Activated naive CD8-positive, alpha-beta T cell treated with anti-CD3 and anti-CD28 coated beads, Interleukin-2, amount 50 U/mL, for 24 hours (primary cell): ENCODE measurements at places on chromosomes 16 and 17.

DNA sequence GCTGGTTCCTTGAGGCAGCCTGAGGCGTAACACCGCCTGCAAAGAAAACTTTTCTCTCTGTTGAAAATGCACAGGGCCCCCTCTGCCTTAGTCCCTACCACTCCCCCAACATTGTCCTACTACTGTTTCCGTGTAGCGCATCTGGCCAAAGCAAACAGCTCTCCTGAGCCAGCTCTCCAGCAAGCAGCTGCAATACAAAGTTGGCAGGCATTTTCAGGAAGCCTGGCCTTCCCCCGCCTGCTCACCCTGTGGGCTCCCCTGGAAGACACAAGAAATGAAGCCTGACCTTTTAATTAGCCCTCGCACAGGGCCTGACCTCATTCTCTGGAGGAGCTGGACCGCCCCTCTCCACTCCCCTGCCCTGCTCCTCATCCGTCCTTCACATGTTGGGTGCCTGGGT lies 66.7 kb downstream of the SOX9 start:
- no peak for DNase-seq

DNA sequence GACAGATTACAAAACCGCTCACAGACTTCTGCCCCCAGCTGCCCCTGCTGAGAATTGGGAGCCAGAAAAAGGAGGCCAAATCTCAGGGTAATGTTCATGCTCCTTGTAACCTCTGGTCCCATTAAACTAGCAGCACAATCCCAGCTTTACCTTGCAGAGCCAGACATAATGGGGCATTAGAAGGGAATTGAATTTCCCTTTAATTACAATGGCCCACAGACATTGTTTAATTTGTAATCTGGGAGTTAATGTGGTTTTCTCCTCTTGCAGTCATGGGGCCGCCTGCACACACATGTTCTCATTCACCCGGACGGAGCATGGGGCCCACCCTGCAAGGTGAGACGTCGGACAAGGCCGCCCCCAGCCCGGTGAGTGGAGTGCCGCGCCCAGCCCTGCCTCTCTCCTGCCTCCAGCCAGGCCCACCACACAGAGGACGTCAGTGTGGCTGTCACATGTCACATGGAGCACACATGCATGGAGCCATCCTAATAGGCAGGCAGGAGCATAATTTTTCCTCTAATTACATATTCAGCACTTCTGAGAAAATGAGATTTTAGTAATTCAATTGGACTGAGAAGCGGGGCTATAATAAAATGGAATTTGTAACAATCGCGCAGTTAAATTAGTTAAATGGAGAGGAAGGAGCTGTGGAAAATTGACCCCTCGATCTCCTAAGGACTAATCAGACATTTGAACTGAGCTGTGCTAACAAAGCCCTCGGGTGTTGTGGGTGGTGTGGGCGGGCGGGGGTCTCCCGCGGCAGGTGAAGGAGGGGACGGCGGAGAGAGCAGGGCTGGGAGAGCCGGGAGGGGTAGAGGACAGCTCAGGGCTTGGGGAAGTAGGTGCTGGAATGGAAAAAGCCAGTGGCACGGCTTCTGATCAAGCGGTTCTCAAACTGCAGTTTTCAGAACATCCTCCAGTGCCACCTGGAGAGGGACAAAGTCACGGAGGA lies 87.7 kb downstream of the ENGASE start:
- no peak for DNase-seq

- no peak for DNase-seq
Observed at GRCh38 chr17:33370401-33370800, 77.3 kb upstream of the ASIC2 start.

DNA sequence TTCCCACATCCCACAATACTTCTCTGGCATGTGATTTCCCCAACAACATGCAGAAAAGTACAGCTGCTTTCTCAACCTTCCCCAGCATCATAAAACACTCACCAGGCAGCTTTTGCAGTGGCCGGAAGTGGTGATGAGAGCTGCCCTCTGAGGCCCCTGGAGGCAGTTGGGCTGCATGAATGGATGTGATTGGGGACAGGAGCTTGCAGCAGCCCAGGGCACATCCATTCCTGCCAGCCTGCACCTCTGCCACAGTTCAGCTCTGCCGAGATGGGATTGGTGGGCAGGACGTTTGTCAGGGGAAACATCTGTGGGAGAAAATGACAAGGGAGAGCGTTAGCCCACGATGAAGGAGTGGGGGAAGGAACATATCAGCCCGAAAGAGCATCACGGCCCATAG lies 19.8 kb downstream of the NUBP1 start:
- DNase-seq: no peak

- peak; percentile 46 for DNase-seq
Observed at GRCh38 chr16:50841081-50841886, 99.4 kb downstream of the CYLD start.

- DNase-seq: no peak
Observed at GRCh38 chr17:34354637-34355036, 1.6 kb upstream of the CCL13 start.

GRCh38 chr17:61149862-61150362 lies 249.7 kb upstream of the TBX2 start:
- no peak for DNase-seq

DNA sequence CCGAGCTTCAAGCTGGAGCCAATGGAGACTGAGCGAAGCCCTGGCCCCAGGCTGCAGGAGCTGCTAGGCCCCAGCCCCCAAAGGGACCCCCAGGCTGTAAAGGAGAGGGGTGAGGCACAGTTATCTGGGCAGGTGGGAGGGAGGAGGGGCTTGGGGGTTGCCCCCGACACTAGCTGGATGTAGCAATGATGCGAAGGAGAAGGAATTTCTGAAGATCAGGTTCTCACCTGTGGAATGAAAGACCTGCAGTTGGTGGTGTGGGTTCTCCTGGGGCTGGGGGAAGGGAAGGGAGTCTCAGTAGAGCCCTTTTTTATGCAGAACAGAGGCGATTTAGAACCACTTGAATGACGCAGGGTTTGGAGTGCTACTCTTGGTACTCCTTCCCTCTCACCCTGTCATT lies 1.8 kb downstream of the ZNF263 start:
- DNase-seq: no peak

- DNase-seq: no peak
Observed at GRCh38 chr16:26118575-26118974, 426.8 kb downstream of the HS3ST4 start.

DNA sequence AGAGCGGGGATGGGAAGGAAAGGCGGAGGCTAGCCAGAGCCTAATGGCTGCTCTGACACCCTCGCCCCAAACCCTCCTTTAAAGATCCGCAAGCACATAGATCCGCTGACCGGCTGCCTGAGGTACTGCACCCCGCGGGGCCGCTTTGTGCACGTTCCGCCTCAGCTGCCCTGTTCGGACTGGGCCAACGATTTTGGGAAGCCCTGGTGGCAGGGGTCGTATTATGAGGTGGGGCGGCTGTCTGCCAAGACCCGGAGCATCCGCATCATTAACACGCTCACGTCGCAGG lies 663 bp downstream of the CYB5D1 start:
- peak; percentile 52 for DNase-seq

DNA sequence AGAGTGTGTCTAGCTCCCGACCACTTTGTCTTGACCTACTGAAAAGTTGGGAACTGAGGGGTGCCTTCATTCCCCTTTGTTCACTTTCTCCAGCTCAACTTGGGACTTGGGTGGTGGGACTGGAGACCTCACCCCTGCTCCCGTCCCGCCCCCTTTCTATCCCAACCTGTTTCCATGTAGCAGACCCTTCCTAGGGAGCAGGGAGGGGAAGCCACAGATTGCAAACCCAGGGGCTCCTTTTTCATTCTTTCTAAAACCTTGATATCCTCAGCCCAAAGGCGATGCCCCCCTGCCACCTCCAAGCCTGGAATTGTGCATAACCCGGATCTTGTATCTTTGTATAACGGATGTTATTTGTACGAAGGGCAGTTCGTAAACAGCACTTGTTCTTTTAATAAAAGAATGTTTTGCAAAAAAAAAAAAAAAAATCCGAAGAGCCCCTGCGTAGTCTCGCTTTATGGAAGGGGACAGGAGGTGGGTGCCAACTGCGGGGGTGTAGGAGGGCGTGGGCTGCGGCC lies 714 bp upstream of the CISD3 start:
- no peak for DNase-seq

- no peak for DNase-seq
Observed at GRCh38 chr16:22797551-22797950, 16.4 kb upstream of the HS3ST2 start.

GRCh38 chr17:56172517-56172982 lies 19.3 kb downstream of the ANKFN1 start:
- no peak for DNase-seq

DNA sequence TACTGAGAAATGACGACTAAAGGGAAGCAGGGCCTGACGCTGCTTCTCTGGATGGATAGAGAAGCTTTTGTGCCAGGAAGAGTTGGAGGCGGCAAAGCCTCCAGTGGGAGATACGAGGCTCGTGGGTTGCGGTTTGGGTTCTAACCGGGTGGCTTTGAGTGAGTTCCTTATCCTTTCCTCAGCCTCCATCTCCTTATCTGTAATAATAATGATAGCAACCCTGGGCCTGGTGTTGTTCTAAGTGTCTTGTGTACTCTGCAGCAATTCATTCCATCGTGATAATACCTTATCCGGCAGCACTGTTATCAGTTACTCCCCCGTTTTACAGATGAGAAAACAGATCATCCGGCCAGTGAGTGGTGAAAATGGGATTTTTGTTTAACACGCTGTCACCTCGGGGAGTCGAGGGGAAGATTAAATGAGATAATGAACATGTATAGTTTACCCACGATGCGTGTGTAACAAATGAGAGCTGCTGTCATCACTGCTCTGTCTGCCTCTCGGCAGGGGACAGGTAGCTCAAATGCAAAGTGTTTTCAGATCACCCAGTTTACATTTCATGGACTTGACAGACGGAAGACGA lies 52.0 kb upstream of the LHX1 start:
- DNase-seq: no peak

- peak; percentile 90 for DNase-seq
Observed at GRCh38 chr16:28309811-28310311, 17.5 kb downstream of the SBK1 start.

- DNase-seq: no peak
Observed at GRCh38 chr16:72083778-72084404, 9.5 kb downstream of the TXNL4B start.

GRCh38 chr17:78903101-78903779 lies at the start of gene CEP295NL:
Gene CEP295NL (minus strand): TSS chr17:78903201. CDS start chr17:78901828, 1,373 bp downstream.
- DNase-seq: no peak

DNA sequence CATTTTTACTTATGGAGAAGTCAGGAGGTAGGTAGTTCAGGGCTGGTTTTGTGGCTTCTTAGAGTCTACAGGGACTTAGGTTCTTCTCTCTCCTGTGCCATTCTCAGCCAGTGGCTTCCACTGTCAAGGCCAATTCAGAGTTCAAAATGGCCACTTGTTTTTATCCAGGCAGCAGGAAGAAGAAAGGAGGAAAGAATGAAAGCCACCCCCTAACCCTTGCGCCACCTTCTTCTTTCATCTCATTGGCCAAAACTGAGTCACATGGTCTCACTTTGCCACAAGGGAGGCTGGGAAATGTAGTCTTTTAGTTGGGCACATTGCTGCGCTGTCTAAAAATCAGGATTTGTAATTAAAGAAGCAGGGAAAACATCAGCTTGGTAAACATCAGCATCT lies 60.8 kb upstream of the MED9 start:
- DNase-seq: no peak

DNA sequence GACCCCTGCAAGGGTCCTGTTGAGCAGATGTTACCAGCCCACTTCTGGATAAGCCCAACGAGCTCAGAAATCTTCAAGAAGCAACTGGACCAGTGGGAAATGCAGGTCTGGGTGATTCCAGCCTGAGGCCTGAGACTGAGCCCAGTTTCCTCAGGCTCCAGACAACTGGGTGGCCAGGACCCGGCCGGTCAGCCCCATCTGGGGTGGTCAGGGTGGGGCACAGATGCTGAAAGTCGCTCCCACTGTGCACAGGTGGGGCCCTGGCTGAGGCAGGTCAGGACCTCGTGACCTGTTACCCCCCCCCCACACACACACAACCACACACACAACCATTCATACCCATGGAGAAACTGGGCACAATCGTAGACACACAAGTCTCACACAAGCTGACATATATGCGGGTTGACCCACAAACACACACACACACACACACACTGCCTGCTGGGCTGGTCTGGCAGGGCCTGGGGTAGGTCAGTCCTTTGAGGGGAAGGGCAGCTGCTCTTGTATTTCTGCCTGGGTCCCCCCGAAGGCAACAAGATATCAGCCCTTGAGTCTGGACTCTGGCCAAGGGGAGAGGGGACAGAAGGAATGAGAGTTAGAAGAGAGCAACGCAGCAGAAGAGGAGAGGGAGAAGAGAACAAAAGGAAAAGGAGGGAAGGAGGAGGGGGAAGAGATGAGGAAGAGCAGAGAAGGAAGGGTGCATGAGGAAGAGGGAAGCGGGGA lies 99.0 kb upstream of the CDH5 start:
- DNase-seq: no peak

DNA sequence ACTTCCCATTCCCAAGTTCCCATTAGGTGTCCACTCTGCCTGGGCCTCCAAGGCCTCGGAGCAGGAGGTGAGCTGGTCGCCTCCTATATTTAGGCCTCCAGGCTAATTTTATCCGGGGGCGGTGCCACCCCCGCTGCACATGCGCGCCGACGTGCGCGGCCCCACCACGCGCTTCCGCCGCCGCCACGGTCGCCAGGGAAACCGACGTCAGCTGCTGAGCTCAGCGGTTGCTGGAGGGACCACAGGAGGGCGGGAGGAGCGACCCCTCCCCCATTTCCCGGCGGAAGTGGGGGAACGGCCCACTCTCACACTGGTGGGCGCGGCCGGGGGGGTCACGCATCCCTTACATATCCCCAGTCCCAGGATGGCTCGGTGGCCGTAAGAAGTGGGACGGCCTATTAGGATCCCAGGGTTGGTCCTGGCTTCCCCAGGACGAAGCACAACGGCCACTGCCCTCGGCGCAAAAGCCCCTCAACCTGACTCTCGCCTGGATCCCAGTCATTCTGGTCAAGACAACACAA lies 1.0 kb downstream of the PER1 start:
- peak; percentile 93 for DNase-seq

DNA sequence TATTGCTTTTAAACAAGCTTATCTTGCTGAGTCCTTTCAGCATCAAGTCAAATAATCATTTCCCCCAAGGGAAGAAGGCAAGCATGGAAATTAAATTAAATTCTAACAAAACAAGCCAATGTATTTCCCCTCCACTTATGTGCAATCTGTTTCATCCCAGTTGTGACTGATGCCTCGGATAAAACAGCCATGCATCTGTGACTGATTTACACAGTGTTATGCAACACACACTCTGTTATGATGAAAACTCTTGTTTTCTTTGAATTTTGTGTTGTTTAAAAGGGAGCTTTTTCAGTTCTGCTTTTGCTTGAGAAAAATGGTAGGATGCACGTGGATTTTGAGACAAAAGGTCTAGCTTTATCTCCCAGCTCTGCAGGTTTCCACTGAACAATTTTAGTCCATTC lies 32.6 kb downstream of the TMEM100 start:
- DNase-seq: no peak
